ENCODE measurements at places on chromosomes 2 and 18. TPM values are rescaled to one million over a fixed set of nuclear protein-coding genes. Genes with fewer than 3 reads are reported as not detected.

Gene ITPRIPL1
- 3.4 TPM for total RNA-seq

Gene NOL4
- total RNA-seq: 110 TPM

Gene AQP12B
- total RNA-seq: not detected

Gene RALB
- 31.0 TPM for total RNA-seq

Gene CXCR2
- 0.49 TPM for total RNA-seq

Gene PROKR1
- 0.25 TPM for total RNA-seq

Gene UPP2
- total RNA-seq: 2.2 TPM

Gene DHRS9
- 0.49 TPM for total RNA-seq

Gene DYNAP
- not detected for total RNA-seq

Gene DLGAP1
- total RNA-seq: 77.2 TPM

Gene MC4R
- 1.2 TPM for total RNA-seq

Gene HOXD13
- total RNA-seq: not detected

Gene ELAC1
- total RNA-seq: 8.9 TPM

Gene ITGB6
- total RNA-seq: not detected

Gene UGT1A3
- not detected for total RNA-seq

Gene HOXD9
- total RNA-seq: not detected

Gene CRACDL
- 1.2 TPM for total RNA-seq

Gene TDRD15
- not detected for total RNA-seq

Gene FSIP2
- 3.2 TPM for total RNA-seq

Gene C18orf54
- 11.8 TPM for total RNA-seq

Gene STRN
- total RNA-seq: 23.6 TPM

Gene GKN2
- total RNA-seq: 0.25 TPM

Gene ANKAR
- total RNA-seq: 29.5 TPM

Gene PECR
- 23.4 TPM for total RNA-seq

Gene CCL20
- total RNA-seq: not detected

Gene IL1R2
- total RNA-seq: not detected

Gene FOXD4L1
- 0.25 TPM for total RNA-seq

Gene KLHL41
- total RNA-seq: 1.7 TPM

Gene ATG4B
- 38.4 TPM for total RNA-seq

Gene UGT1A6
- not detected for total RNA-seq

Gene HAAO
- total RNA-seq: 1.5 TPM

Gene LOXL3
- 11.1 TPM for total RNA-seq

Gene OXER1
- 0.25 TPM for total RNA-seq

Gene GALNT3
- total RNA-seq: 3.0 TPM

Gene CCDC68
- 1.2 TPM for total RNA-seq

Gene ABCG5
- total RNA-seq: not detected

Gene RAPGEF4
- 13.5 TPM for total RNA-seq

Gene CTAGE1
- total RNA-seq: not detected

Gene SP140
- 0.49 TPM for total RNA-seq

Gene KIF1A
- total RNA-seq: 181 TPM

Gene SAG
- total RNA-seq: not detected

Gene CTNNA2
- 122 TPM for total RNA-seq

Gene MOCOS
- total RNA-seq: 0.25 TPM

Gene MSH6
- 44.7 TPM for total RNA-seq

Gene RAB27B
- total RNA-seq: 22.9 TPM

Gene HTR2B
- 0.25 TPM for total RNA-seq

Gene KCNE4
- total RNA-seq: 2.5 TPM

Gene CFC1
- total RNA-seq: 0.49 TPM

Gene EN1
- not detected for total RNA-seq

Gene CNDP1
- 0.49 TPM for total RNA-seq

Gene EPG5
- 26.8 TPM for total RNA-seq

Gene CRYGD
- 1.2 TPM for total RNA-seq

Gene OBSL1
- 48.4 TPM for total RNA-seq

Gene CDK15
- under 0.01 TPM for total RNA-seq
